ENCODE measurements at places on chromosomes 5 and 9. TPM values are rescaled to one million over a fixed set of nuclear protein-coding genes. Genes with fewer than 3 reads are reported as not detected.
A peak's percentile ranks its signal among the peaks of the same experiment; 100 is the strongest.

- H3K27me3 ChIP-seq: no peaks in the 10 kb centered on the region
- H3K36me3 ChIP-seq: no peaks in the 10 kb centered on the region
- no peak overlapping the region for H3K27ac ChIP-seq
- DNase-seq: no peak
- no peaks in the 10 kb centered on the region for H3K4me1 ChIP-seq
- no peak overlapping the region for H3K4me3 ChIP-seq
Observed at GRCh38 chr5:10994091-10994986, 233.3 kb upstream of the DAP start.

GRCh38 chr5:13567819-13568218 is 376.7 kb downstream of the DNAH5 start:
- no peak overlapping the region for H3K27ac ChIP-seq
- no peak overlapping the region for H3K4me3 ChIP-seq
- no peaks in the 10 kb centered on the region for H3K36me3 ChIP-seq

GRCh38 chr9:79572032-79572607 is 355 bp downstream of the TLE4 start:
- H3K4me3 ChIP-seq: peak overlapping the region; percentile 55
- H3K27me3 ChIP-seq: peaks cover 8% of the 10 kb centered on the region
- H3K36me3 ChIP-seq: no peaks in the 10 kb centered on the region
- no peak for DNase-seq
- peak overlapping the region; percentile 85 for H3K27ac ChIP-seq

GRCh38 chr9:20112205-20112783 is 323.5 kb upstream of the SLC24A2 start:
- H3K27me3 ChIP-seq: no peaks in the 10 kb centered on the region
- no peaks in the 10 kb centered on the region for H3K4me1 ChIP-seq
- H3K4me3 ChIP-seq: no peak overlapping the region
- H3K36me3 ChIP-seq: no peaks in the 10 kb centered on the region
- no peak for DNase-seq

GRCh38 chr9:20243841-20244240 is 378.5 kb downstream of the MLLT3 start:
- no peak overlapping the region for H3K4me3 ChIP-seq
- H3K4me1 ChIP-seq: peaks cover 37% of the 10 kb centered on the region
- H3K27ac ChIP-seq: no peak overlapping the region
- DNase-seq: no peak
- H3K36me3 ChIP-seq: no peaks in the 10 kb centered on the region
- no peaks in the 10 kb centered on the region for H3K27me3 ChIP-seq

DNA sequence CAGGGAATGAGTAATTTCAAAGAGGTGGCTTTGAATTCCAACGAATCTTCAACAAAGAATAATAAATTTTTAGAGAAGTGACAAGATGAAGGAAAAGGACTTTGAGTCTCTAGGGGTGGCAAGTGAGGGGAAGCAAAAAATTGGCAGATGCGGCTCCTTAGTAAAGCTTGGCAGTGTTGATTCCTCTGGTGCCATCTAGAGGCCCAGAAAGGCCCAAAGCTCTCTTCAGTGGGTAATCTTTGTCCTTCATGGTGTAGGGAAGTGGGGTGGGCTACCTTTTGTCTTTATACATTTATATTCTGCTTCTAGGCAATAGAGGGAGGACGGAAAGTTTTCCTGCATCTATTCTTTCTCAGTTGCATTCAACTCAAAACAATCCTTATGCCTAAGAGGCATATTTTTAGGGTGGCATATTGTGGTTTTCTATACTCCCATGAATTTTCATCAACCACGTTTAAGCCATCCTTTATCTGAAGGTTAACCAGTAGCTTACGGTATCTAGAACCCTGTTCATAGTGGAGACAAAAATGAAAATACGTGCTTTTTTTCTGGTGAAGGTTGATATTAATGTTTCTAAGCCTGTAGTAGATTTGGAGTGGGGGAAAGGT is 17.5 kb upstream of the ROPN1L start:
- no peaks in the 10 kb centered on the region for H3K27me3 ChIP-seq
- no peaks in the 10 kb centered on the region for H3K4me1 ChIP-seq
- peaks cover 50% of the 10 kb centered on the region for H3K36me3 ChIP-seq
- no peak overlapping the region for H3K4me3 ChIP-seq

DNA sequence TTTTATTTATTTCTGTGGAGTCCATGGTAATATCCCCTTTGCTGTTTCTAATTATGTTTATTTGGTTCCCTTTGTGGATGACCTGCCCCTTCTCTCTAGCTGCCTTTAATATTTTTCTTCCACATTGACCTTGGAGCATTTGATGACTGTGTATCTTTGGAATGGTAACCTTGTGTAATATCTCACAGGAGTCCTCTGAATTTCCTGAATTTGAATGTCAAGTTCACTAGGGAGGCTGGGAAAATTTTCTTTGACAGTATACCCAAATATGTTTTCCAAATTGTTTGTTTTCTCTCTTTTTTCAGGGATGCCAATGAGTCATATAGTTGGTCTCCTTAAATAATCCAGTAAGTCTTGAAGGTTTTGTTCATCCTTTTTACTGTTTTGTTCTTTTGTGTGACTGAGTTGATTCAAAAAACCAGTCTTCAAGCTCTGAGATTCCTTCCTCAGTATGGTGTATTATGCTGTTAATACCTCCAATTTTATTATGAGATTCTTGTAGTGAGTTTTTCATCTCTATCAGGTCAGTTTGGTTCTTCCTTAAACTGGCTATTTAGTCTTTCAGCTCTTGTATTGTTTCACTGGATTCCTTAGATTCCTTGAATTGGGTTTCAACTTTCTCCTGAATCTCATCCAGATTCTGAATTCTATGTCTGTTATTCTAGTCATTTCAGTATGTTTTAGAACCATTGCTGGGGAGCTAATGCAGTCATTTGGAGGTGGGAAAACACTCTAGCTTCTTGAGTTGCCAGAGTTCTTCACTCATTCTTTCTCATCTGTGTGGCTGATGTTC is 349.0 kb upstream of the TARS1 start:
- no peak for DNase-seq
- H3K4me1 ChIP-seq: no peaks in the 10 kb centered on the region
- H3K27ac ChIP-seq: no peak overlapping the region
- H3K36me3 ChIP-seq: no peaks in the 10 kb centered on the region
- H3K4me3 ChIP-seq: no peak overlapping the region
- H3K27me3 ChIP-seq: no peaks in the 10 kb centered on the region

DNA sequence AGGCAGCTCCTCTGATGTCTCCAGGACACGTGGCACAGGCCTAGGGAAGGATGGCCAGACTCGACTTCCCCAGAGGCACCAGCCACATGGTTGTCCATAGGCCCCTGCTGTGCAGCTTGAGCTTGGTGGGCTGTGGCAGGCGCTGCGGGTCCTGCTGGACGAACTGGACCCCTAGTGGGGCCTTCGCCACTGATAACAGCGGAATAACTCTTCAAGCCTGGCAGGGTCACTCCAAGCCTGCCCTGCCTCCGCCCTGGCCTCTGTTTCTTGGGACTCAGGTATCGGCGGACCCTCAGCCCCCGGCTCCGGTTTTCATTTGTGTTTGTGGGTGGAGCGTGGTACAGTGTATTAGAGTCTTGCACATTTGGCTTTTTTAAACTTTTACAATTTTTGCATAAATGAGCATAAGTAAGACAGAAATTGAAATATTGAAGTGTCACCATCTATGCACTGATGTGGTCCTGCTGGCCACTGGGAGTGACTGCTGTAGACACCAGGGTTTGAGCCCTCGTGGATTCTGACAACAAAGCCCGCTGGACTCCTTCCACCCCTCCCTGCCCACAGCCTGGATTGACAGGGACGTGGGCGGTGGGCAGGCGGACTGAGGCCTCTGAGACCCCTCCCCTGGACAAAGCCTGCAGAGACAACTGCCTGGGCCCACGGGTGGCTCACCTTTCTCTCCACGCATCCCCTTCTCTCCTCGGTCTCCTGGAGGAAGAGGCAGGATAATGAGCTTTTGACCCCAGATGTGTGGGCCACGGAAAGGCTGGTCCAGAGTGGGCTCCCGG is 3.8 kb downstream of the FCN1 start:
- no peaks in the 10 kb centered on the region for H3K36me3 ChIP-seq
- H3K4me1 ChIP-seq: no peaks in the 10 kb centered on the region
- no peak overlapping the region for H3K27ac ChIP-seq
- H3K4me3 ChIP-seq: no peak overlapping the region

DNA sequence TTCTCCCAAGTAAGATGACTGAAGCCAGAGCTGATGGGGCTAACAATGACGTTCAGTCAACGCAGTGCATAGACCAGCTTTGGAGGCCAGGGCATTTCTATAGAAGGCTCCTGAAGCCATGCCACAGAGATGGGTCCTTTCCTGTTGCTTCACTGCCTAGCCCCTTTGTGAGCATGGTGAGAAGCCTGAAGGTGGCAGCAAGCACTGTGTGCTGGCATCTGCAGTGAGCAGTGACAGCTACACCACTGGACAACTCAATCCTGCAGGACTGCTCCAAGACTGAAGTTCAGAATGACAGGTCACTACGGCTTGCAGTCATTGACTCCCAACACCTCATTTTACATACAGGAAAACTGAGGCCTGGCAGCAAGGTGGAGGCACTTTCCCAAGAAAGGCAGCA is 229.0 kb downstream of the TSSK1B start:
- H3K36me3 ChIP-seq: no peaks in the 10 kb centered on the region
- no peak overlapping the region for H3K27ac ChIP-seq
- H3K4me3 ChIP-seq: no peak overlapping the region
- no peak for DNase-seq
- H3K27me3 ChIP-seq: no peaks in the 10 kb centered on the region

- no peaks in the 10 kb centered on the region for H3K27me3 ChIP-seq
- H3K4me1 ChIP-seq: no peaks in the 10 kb centered on the region
- no peak for DNase-seq
- no peak overlapping the region for H3K4me3 ChIP-seq
- no peaks in the 10 kb centered on the region for H3K36me3 ChIP-seq
Observed at GRCh38 chr5:120769312-120769872, 305.3 kb downstream of the PRR16 start.

- H3K27me3 ChIP-seq: no peaks in the 10 kb centered on the region
- no peaks in the 10 kb centered on the region for H3K36me3 ChIP-seq
- peaks cover 30% of the 10 kb centered on the region for H3K4me1 ChIP-seq
- no peak overlapping the region for H3K4me3 ChIP-seq
Observed at GRCh38 chr5:154273028-154273617, 82.6 kb downstream of the GALNT10 start.

ASPN gene
- not detected for total RNA-seq

ERGIC1 gene
- 51.0 TPM for total RNA-seq

TMEM174 gene
- total RNA-seq: not detected

PCDHGB3 gene
- 0.50 TPM for total RNA-seq

BICD2 gene
- 34.2 TPM for total RNA-seq

KIF3A gene
- total RNA-seq: 18.7 TPM

GABRG2 gene
- total RNA-seq: not detected

All from CD4-positive, alpha-beta memory T cell (primary cell).